Neural progenitor cell (in vitro differentiated cells): ENCODE measurements at places on chromosomes 7 and 10.

DNA sequence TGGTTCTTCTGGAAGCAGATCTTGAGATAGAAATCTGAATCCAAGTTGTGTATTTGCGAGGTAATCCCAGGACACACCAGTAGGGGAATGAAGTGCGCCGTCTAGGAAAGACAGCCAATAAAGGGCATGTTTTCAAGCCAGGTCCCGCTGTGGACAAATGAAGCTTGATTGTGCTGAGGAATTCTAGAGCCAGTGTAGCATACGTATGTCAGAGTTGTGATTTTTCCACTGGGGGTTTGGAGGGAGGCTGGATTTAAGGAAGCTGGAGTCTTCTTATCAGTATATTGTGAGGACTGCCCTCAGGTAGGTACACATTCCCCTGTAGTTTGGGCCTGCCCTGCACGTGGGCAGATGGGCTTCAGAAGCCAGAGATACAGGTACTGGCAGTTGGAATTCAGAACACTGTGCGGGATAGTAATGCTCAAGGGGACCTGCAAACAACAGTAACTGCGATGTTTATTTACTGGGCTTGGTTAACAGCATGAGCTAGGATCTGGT is 50.9 kb downstream of the GALNT11 start:
- DNase-seq = peak; percentile 67

DNA sequence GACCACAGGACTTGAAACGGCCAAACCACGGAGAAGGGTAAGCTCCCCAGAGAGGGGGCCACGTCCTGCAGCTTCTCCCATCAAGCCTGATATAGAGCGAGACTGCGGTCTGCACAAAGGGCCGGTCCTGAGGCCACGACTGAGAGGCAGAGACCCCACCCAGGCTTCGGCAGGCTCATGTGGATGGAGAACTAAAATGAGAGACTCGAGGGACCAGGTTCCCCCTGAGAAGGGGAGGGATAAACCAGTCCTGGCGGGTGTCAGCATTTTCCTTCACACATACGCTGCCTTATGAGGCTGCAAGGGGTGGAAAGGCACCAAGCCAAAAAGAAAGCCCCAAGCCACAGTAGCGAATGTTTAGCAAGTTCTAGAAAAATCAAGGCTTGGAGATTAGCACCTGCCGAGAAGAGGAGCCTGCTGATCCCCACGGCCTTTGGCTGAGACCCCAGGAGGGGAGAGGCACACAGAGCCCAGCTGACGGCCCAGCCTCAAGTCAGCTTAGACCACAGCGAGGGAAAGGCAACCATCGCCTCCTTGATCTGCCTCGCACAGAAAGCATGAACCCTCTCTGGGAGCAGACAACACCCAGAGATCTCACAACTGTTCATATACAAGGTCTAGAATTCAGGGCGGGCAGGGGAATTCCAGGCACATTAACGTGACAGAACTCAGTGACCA is 92.6 kb upstream of the RNF32 start:
- no peak for DNase-seq

GRCh38 chr10:104246976-104247375 is 7.7 kb upstream of the GSTO1 start:
- no peak for DNase-seq

DNA sequence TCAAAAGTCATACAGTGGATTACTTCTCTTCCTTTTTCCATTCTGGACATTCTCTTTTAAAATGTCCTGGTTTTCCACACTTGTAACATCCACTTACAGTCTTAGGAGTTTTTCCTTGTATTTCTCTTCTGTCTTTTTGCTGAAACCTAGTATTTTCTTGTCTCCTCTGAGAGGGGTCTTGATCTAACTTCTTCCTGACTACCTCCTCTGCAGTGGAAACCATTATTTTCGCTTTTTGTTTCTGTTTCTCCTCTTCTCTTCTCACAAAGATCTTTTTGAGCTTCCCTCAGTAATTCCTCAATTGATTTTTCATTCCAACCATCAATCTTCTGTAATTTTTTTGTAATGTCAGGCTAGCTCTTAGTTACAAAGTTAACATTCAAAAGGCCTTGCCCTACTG is 23.7 kb upstream of the ELOVL3 start:
- DNase-seq = no peak

- no peak for DNase-seq
Measured at GRCh38 chr7:92708111-92709042, 118.2 kb upstream of the FAM133B start.

DNA sequence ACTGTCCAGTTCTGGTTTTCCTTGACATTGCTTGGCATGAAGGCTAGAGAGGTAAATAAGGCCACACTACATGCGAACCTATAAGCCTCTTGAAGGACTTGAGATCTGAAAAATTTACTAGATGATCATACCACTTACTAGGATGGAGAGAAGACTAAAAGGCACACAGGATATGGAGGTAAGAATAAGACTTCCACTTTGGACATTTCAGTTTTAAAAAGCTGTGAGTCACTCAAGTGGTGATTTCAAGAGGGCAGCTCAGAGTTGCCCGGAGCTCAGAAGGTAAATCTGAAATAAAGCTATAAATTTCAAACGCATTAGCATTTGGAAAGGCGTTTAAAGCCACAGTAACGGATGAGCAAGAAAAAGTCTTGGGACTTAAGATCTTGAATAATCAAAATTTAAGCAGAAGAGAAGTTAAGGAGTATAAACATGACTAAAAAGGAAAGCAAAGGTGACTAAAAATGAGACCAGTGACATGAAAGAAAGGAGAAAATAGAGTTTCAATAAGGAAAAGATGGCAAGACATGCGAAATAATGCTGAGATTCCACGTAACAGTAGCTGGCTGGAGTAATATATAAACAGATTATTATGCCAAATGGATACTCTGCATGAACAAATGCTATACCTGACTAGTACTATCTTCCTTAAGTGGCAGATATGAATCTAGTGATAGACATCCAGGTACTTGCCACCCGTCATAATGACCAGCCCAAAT is 68.3 kb downstream of the SNX13 start:
- DNase-seq = no peak

GRCh38 chr7:64469673-64470072 is 93.2 kb downstream of the ZNF680 start:
- DNase-seq = no peak

DNA sequence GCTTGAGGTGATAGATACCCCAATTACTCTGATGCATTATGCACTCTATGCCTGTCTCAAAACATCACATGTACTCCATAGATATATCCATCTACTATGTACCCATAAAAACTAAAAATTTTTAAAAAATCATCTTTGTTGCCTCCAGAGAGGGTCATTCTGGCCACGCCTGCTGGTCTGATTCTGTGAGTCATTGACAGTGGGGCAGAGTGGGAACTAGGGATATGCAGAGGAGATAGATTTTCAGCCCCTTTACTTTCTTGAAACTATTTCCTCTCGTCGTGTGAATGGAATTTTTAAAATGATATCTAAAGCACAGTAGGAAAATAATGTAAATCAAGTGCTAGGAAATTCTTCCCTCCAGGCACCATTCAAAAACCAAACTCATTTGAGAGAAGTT is 715.0 kb upstream of the NRP1 start:
- DNase-seq = no peak

GRCh38 chr7:129496653-129497052 is 5.7 kb upstream of the SMKR1 start:
- no peak for DNase-seq

DNA sequence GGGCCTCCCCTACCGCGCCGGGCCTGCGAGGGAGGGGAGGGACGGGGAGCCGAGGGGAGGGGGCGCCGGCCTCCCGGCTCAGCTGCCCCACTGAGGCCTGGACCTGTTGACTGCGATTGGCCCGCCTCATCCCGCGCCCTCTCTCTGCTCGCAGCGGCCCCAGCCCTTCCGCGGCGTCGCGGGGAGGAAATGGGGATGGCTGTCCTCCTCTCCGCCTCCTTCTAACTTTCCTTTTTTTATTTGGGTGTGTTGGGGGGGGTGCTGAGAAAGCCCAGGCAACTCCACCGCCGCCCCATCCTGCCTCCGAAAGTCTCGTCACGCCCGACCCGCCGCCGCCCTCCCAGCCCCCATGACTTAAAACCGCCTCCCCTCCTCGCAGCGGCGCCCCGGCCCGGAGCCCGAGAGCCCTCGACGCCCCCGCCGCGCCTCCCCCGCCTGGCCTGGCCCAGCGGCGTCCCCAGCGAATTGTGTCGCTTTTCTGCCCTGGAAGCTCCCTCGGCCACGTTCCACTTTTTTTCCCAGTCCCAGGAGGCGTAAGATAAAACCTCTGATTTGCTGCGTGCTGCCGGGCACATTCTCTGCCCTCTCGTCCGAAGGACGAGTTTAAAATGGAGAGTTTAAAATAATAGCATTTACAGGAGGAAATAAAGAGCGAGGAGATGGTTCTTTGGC is 842 bp upstream of the SKIDA1 start:
- peak; percentile 83 for DNase-seq

DNA sequence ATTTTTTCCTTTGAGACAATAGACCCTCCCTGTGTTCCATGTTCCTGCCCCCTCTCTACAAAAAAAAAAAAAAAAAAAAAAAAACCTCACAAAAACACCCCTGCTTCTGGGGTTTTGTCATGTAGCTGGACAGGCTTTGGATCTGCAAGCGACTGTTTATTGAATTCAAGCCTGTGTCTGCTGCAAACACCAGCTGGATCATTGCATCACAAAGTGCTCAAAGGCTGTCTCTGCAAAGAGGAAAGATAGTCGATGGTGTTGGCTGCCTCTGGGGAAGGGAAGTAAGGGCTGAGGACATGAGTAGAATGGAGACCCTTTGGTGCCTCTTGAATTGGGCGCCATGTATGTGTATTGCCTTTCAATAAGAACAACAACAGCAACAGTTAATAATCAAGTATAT is 471.2 kb downstream of the PLXNA4 start:
- DNase-seq = no peak

DNA sequence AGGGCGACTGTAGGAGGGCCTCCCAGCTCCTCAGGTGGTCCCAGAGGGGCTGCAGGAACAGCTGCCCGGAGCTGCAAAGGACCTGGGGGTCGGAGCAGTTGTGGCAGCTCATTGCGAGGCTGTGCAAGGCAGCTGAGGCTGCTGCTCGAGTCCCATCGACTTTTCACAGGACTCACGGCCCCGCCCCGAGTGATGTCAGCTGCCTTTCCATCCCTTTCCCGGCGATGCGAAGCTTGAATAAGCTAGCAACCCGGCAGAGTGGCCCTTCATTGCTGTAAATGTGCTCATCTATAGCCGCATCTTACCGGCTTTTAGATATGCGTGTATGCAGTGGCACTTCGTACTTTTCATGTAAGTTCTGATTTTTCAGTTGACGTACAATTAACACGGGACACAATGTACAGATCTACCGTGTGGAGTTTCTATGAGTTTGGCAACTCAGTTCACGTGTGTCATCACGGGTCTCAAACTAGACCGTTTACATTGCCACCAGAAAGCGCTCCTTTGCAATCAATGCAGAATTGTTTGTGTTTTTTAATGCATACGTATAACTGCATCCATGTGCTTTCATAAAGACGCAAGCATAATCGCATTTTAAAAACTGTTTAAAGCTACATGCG is at the start of gene CH25H:
Gene CH25H, minus strand, starts transcription at position 137 of the 620 bp plus-strand sequence. Its CDS starts 25 bp downstream, at position 112.
- DNase-seq = peak; percentile 81

GRCh38 chr10:60466267-60467201 is 76.9 kb upstream of the ANK3 start:
- no peak for DNase-seq

- DNase-seq = no peak
Measured at GRCh38 chr7:73369622-73370021, 41.7 kb downstream of the FKBP6 start.

DNA sequence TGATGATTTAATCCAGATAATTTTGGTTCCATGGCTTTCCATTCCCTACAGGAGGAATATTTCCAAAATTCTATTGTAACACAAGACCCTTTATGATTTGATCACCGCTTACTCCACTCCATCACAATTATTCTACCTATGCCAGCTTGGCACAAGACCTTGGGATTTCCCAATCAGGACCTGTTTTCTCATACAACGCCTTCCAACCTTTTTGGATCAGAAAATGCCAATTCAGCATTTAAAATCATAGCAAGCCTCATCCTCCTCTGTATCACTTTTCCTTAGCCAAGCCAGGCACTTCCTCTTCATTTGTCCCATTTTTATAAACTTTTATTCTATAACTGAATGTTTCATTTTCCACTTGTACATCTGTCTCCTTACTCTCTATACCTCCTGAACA is 100.9 kb downstream of the JMJD1C start:
- no peak for DNase-seq

DNA sequence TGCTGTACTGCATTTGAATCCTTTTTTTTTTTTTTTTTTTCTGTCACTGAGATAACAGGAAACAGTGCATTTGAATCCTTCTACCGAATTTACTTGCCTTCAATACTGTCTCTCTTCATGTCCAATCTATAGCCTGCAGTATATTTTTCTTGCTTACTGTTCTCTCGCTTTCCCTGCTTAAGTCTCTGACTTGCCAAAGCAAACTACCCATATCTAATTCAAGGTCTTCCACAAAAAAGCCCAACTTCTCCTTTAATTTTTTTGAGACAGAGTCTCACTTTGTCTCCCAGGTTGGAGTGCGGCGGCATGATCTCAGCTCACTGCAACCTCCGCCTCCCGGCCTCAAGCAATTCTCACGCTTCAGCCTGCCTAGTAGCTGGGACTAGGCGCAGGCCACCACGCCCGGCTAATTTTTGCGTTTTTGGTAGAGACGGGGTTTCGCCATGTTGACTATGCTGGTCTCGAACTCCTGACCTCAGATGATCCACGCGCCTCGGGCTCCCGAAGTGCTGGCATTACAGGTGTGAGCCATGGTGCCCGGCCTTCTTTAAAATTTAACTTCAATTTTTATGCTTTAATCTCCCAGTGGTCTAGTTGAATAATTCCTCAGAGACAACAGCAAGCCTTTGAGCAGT is 882 bp downstream of the PDCD11 start:
- DNase-seq = no peak

DNA sequence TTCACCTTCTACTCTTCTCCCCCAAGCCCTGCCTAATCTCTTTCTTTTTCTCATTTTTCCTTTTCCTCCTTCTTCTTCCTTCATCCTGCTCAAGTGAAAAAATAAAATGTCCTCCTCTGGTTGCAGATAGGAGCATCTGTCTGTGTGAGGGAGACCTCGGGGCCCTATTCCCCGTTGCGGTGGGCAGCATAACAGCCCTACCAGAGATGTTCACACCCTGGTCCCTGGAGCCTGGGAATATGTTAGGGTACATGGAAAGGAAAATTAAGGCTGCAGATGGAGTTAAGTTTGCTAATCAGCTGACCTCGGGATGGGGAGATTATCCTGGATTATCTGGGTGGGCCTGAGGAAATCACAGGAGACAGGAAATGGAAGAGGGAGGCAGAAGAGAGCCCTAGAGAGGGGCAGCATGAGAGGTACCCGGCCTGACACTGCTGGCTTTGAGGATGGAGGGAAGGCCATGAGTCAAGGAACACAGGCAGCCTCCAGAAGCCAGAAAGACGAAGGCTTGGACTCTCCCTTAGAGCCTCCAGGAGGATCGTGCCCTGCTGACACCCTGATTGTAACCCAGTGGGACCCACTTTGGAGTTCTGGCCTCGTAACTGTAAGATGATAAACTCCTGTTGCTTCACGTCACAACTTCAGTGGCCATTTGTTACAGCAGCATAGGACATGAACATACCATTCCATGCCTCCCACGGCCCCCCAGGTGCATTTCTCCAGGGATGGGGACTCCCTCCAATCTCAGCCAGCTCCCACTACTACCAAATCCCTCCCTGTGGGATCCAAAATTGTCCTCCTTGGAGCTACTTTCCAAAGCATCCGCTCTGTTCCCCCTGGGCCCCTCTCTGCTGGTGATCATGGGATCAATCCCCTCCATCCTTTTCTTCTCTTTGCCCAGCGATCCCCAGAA is 39.0 kb upstream of the ZMIZ1 start:
- no peak for DNase-seq
